Stimulated activated CD4-positive, alpha-beta T cell treated with anti-CD3 and anti-CD28 coated beads, Interleukin-15, amount 100 ng/mL, for 48 hours (primary cell): ENCODE measurements at places on chromosomes 7 and 10.
A peak's percentile ranks its signal among the peaks of the same experiment; 100 is the strongest.

GRCh38 chr10:19847321-19847720 is 31.1 kb downstream of the PLXDC2 start:
- no peak for DNase-seq

DNA sequence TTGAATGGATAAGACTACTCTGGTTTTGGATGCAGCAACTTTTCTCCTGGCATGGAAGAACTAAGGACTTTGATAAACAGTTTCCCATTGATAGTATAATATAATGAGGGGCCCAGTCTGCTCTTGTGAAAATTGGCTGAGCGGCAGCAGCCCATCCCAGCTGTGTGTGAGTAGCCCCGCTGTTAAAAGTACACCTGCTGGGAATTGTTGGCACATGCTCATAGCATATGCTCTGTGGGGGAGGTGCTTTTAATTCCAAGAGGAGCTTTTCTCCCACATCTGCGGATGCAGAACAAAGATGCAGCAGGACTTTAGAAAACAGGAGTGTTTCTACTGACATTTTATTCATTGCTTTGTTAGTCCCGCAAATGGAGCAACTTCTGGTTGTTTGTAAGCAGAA is 19.0 kb downstream of the SRI start:
- no peak for DNase-seq

DNA sequence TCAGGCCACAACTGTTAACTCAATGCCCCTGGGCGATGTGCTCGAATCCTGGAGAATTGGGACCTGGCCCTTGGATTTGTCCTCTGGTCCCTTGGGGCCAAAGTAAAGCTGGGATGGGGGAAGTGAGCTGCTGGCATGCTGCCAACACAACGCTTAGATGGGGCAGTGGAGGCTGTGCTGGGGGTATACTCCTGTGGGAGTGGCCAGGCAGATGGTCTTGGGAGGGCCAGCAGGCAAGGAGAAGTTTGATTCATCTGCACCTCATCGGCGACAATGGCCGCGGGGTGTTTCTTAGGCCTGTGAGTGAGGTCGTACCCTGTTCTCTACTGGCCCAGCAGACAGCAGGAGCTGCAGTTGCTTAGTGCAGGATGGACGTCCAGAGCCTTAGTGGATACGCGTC is 139.0 kb upstream of the MTPN start:
- no peak for DNase-seq

DNA sequence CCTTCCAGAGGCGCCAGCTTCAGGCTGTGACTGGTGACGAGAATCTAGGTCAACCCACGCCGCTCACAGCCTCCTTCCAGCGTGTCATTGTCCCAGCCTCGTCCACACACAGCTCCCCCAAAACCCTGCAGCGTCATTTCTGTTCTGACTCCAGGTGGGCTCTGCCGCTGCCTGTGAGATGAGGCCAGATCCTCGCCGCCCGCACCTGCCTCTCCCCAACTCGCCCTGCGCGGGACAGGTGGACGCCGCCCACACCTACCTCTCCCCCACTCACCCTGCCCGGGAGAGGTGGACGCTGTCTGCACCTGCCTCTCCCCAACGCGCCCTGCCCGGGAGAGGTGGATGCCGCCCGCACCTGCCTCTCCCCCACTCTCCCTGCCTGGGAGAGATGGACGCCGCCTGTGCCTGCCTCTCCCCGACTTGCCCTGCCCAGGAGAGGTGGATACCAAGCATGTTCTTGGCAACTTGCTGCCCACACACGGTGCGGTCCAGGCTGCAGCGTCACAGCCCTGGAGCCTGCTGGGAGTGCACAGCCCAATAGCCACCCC is 32.0 kb upstream of the CFAP46 start:
- DNase-seq, result no peak

DNA sequence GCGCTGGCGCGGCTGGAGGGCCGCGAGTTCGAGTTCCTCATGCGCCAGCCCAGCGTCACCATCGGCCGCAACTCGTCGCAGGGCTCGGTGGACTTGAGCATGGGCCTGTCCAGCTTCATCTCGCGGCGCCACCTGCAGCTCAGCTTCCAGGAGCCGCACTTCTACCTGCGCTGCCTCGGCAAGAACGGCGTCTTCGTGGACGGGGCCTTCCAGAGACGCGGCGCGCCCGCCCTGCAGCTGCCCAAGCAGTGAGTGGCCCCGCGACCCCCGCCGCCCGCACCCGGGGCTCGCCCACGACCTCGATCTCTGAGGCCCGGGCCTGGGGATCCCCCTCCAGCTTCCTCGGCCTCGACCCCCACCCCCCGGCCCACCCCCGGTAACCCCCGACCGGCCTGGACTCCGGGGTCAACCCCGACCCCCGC is 537 bp downstream of the FOXK1 start:
- DNase-seq, result no peak

DNA sequence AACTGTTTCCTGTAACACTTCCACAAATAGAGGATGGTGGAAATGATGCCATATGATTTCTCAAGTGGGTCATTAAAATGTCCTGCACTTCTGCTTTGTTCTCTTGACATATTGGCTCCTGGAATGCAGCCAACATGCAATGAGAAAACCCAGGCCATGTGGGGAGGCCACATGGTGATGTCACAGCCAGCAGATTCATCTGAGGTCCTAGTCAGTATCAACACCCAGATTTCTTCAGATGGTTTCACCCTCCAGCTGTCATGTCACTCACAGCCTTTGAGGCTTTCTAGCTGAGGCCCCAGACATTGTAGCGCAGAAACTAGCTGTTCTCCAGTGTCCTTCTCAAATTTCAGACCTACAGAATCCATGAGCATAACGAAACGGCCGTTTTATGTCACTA is 102.3 kb upstream of the NUPR2 start:
- no peak for DNase-seq

GRCh38 chr10:98361131-98362025 is 53.6 kb downstream of the PYROXD2 start:
- peak; percentile 24 for DNase-seq

DNA sequence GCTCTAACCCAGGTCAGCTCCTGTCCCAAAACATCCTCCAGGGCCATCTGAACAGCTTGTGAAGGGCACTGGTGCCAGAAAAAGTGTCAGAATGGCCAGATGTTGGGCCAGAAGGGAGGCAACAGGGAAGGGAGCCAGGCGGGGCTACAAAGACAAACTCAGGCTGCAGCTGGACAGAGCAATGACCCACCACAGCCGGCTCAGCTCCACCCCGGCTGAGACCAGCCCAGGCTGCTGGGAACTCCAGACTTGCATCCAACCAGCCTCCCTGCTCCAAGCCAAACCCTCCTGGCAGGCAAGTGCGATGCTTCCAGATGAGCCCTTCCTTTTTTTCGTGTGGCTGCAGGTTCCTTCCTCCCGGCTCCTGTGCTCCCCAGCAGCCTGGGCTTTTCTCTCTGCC is 466.9 kb downstream of the PTPRN2 start:
- DNase-seq, result no peak

DNA sequence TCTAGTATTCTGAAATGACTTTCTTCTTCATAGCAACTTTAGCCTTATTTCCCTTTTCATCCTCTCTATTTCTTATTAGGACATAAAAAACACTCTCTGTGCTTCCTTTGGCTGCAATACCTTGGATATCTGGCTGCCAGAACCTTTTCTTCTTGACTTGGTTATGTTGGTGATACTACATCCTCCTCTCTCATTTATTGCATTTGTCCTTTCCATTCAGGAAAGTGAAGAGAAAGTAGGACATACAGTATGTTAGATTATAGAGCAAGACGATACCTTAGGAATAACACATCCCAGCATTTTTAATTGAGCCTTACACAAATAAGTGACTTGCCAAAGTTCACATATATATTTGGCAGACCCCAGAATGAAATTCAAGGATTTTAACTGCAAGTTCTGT is 210.1 kb upstream of the PPP1R3A start:
- DNase-seq, result no peak
